Stimulated activated CD8-positive, alpha-beta memory T cell treated with anti-CD3 and anti-CD28 coated beads, Interleukin-2, amount 100 ng/mL, for 1 hour (primary cell): ENCODE measurements at places on chromosomes 6 and 20.

- DNase-seq, result no peak
Observed at GRCh38 chr6:89200706-89201215, 16.4 kb downstream of the GABRR1 start.

- no peak for DNase-seq
Observed at GRCh38 chr6:152423216-152424103, 213.7 kb downstream of the SYNE1 start.

- no peak for DNase-seq
Observed at GRCh38 chr6:24072038-24072746, 53.8 kb upstream of the NRSN1 start.

DNA sequence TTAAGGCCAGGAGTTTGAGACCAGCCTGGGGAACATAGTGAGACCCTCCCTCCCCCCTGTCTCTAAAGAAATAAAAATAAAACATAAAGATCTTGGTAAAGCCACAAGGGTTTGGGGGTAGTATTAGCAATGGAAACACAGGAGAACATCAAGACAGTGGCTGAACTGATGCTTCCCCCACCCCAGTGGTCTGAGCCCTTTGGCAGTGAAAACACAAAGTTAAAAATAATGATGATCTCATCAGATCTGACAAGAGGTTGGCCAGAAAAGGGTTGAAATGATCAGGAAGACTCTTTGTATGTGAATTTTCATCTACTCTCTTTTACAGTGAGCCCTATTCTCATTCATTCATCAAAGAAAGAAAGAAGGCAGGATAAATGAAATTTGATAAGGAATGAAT is 93.7 kb downstream of the KCNB1 start:
- no peak for DNase-seq

- no peak for DNase-seq
Observed at GRCh38 chr6:44253307-44254101, 3.8 kb downstream of the SLC35B2 start.

DNA sequence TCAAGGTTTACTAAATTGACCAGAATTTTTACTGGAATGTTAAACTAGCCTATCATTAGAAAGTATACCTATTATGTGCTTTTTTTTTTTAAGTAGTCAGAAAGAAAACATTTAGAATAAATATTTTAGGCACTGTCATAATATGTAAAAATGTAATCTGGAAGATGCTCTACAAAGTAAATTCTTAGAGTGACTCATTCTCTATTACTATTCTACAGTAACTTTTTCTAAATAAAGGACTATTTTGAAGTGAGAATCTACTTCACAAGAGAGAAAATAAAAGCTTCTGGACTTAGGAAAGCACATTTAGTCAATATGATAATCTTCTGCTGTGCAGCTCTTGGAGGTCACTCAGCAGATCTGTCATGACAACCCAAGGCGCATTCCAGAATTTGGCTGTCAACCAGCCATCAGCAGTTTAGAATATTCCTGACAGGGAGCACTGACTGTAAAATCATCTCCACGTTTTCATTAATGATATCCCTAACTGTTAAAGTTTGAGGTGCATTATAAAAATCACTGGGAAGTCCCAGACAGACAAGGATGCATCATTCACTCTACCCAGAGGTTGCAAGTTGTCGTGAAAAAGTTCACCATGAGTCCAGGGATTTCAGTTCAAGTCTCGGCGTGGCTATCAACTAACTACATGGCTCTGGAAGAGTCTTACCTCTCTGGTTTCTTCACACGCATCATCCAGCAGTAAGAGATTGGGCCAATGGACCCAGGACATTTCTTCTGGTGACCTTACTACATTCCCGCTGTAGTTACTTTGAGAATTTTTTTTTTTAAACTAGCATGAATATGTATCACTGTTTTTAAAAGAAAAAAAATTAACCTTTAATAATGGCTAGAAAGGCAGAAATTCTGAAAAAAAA is 374.9 kb downstream of the GJA1 start:
- no peak for DNase-seq

GRCh38 chr6:52976591-52977035 is 18.5 kb downstream of the GSTA4 start:
- no peak for DNase-seq

GRCh38 chr6:82761674-82762345 is 303.8 kb downstream of the UBE3D start:
- no peak for DNase-seq

DNA sequence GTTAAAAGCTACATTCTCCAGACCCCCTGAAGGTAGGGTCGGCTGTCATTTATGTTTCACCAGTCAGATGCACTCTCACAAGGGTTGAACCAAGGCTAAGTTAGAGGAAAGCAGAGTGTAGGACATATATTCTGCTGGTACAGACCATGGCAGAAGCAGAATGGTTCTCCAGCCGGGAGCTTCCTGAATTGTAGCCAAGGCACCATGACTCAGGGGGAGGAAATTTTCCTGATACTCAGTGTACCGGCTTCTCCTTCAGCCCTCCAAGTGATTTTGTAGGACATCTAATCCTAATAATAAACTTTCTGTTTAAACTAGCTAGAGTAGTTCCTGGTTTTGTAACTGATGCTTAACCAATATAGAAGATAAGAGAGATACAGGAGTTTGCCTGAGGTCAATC is 14.2 kb upstream of the SLPI start:
- DNase-seq, result no peak

- DNase-seq, result no peak
Observed at GRCh38 chr6:109362102-109362884, 20.0 kb downstream of the CD164 start.

- no peak for DNase-seq
Observed at GRCh38 chr6:12419631-12420272, 129.6 kb downstream of the EDN1 start.

- DNase-seq, result no peak
Observed at GRCh38 chr6:36025260-36025931, 955 bp upstream of the SLC26A8 start.

GRCh38 chr20:4607287-4607713 is 114.4 kb upstream of the PRND start:
- DNase-seq, result peak; percentile 12

DNA sequence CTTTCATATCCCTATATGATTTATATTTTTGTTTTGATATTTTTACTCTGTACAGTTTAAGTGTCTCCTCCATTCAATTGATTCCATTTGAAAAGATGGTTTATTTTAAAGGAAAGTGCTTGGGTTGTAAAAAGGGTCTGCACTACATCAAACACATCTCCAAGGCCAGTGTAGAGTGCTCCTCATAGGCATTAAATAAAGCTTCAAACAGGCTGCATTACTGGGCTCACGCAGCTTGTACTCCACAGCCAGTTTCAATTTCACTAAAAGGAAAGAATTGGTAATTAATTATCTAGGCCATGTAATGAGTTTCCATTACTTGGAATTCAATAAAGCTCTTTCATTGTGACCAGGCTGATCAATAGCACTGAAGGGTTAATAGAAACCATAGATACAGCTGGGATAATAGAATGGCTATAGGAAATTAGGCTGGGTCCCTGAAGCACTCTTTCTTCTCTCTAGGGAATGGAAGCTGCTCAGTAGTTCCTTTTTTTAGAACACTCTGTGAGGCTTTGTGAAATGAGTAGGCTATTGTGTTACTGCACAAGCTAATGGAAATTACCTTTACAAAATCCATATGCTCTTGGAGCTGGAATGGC is 442.2 kb downstream of the RNF144B start:
- DNase-seq, result no peak
